ENCODE measurements at places on chromosomes 5 and 9.
A peak's percentile ranks its signal among the peaks of the same experiment; 100 is the strongest.

DNA sequence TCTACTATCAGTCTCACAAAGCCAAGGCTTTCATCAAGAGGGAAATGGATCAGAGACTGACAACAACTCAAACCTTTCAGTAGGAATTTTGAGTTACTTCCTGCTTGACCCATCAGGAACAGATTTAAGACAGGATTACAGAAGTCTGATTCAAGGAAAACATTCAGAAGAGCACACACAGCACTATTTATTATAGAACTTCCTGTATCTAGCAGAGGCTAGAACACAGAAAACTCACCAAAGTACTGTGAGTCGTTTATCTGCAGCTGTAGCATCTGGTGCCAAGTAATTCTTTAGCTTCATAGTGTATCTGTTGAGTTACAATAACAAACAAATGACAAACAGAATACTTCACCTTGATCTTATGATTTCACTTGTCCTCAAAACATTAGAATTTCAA is 13.8 kb downstream of the LEAP2 start:
- DNase-seq: no peak

DNA sequence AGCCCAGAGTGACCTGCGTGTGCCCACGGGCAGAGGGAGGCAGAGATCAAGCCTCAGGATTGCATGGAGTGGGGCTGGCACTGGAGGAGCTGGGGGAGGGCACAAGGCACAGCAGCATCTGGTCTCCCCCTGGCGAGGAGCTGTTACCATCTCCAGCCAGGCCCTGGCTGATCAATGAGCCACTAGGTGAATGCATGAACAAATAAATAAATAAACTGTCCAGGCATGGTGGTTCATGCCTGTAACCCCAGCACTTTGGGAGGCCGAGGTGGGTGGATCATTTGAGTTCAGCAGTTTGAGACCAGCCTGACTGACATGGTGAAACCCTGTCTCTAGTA is 14.3 kb upstream of the PSMB7 start:
- no peak for DNase-seq

GRCh38 chr9:2377834-2378233 is 243.8 kb upstream of the VLDLR start:
- DNase-seq: no peak

- DNase-seq: no peak
Measured at GRCh38 chr9:100911273-100911672, 117.3 kb upstream of the PLPPR1 start.

- DNase-seq: no peak
Measured at GRCh38 chr5:151223447-151224264, at the start of gene CCDC69. TSS of gene CCDC69 (minus strand) at chr5:151224092. CDS start at chr5:151223970, 122 bp downstream.

DNA sequence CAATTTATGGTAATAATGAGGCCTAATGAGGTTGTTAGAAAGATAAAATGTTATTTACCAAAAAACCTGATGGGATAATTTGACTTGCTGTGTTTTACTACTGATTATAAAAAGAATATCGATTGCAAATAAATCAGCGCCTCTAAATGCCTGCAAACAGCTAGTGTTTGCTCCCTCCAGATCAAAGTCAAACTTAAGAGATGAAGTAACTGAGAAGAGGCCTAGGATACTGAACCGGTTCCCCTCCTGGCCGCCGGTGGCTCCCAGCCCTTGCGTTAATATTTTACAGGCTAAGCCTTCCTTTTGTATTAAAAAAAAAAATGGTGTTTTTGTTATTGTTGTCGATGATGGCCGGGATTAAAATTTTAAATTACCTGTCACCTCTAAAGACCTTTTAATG is 2.6 kb downstream of the IRX1 start:
- no peak for DNase-seq

DNA sequence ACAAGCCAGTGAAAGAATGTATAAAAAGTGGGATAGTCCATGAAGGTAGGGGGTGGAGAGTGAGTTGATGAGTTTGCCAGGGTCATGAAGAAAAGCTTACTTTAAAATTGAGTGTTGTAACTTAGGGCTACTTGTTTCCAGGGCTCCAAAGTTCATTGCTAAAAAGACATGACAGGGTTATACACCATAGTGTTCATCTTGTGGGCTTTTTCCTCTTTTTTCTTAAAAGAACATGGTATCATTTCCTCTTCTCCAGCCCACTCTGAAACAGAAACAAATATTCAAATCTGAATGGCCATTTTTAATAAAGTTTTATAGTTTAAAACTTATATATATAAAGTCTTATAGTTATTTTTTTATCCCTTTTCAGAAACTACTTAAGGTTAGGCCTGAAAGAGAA is 115.7 kb upstream of the SMC2 start:
- DNase-seq: no peak

- DNase-seq: peak; percentile 4
Measured at GRCh38 chr5:18393565-18394442, 759.5 kb downstream of the TAF11L14 start.

GRCh38 chr5:33008751-33009418 is 297.8 kb downstream of the NPR3 start:
- DNase-seq: no peak

DNA sequence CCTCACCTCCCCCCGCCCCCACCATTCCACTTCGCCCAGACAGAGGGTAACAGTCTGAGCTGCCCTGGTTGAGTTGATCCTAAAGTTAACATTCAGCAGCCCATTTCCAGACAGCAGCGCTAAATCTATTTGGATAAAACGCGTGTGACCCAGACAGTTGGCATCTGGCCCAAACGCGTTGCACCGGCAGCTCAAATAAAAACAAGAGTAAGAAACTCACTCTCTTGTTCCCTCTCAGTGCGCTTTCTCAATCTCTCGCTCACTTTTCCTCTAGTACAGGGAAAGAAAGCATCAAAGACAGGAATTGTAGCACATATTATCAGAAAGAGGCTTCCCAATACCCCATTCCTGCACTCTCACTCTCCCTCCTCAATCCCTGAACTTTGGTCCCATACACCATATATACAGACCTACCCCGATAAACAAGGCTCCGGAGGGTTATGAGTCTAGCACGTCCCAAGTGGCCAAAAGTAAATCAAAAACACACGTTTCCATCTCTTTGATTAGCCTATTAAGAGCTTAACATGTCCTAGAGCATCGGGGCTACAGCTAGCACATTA is 1.3 kb downstream of the ADAMTS6 start:
- DNase-seq: no peak

- DNase-seq: no peak
Measured at GRCh38 chr5:84085387-84086041, 299.2 kb downstream of the EDIL3 start.

DNA sequence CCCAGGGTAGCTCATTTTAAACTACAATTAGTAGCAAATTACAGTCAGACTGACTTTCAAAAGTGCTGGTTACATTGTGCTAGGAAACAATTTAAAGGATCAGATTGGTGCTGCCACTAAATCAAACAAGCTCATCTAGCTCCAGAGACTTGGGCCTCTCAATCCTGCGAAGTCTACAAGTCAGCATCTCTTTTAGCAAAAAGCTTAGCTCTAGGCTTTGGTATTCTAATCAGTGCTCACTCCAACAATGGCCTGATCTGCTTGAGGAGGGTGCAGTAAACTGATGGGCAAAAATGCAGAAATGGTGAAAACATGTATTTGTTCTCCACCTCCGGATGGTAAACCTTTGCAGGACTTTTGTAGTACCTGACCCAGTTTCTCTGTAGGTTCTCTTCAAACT is 47.0 kb upstream of the SEMA6A start:
- DNase-seq: no peak

DNA sequence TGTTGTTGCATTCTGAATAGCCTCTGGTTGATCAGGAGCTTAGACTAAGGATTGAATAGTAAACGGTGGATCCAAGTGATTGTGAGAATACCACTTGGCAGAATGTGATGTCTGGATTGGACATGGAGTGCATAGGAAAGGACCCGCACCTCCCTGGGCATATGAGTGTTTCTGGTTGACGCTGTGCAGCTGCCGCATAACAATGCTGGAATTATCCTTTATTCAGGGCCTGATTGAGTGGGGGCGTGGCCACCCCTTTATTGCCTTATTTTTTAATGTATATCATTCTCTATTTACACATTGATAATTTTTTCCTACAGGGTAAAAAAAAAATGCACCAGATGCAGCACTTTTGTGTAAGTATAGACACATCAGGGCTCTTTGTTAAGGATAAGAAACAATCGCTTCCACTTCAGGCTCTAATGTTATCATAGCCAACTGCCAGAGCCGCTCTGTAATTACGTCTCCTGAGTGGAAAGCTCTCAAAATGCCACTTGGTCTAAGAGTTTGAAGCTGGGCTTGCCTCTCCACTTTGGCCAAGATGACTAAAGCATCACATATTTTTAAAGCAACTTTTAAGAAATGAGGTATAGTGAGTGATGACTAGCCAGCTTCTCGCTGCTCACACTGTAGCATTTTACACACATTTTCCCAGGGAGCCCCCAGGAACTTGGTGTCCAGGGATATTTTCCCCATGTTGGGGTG is 5.7 kb downstream of the FGD3 start:
- DNase-seq: no peak

GRCh38 chr9:32837551-32838058 is 54.3 kb downstream of the TMEM215 start:
- no peak for DNase-seq

All from effector memory CD4-positive, alpha-beta T cell (primary cell).